ENCODE measurements at places on chromosomes 7 and 10.

- no peak for DNase-seq
These were observed 22.8 kb downstream of the CDK14 start for GRCh38 chr7:90618876-90619275.

- no peak for DNase-seq
These were observed 19.1 kb downstream of the A1CF start for GRCh38 chr10:50866317-50866716.

DNA sequence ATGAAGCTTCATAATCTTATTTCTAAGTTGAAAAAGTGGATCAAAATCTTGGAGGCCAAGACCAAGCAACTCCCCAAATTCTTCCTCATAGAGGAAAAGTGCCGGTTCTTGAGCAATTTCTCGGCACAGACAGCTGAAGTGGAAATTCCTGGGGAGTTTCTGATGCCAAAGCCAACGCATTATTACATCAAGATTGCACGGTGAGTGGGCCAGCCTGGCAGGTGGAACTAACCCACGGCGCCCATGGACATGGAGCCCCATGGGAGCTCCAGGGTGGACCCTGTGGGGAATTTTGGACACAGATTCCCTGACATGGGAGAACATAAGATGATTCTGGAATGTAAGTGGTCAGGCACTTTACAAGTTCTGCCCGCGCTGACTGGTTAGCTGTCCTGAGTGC, 125.9 kb downstream of the TRRAP start:
- DNase-seq: no peak

DNA sequence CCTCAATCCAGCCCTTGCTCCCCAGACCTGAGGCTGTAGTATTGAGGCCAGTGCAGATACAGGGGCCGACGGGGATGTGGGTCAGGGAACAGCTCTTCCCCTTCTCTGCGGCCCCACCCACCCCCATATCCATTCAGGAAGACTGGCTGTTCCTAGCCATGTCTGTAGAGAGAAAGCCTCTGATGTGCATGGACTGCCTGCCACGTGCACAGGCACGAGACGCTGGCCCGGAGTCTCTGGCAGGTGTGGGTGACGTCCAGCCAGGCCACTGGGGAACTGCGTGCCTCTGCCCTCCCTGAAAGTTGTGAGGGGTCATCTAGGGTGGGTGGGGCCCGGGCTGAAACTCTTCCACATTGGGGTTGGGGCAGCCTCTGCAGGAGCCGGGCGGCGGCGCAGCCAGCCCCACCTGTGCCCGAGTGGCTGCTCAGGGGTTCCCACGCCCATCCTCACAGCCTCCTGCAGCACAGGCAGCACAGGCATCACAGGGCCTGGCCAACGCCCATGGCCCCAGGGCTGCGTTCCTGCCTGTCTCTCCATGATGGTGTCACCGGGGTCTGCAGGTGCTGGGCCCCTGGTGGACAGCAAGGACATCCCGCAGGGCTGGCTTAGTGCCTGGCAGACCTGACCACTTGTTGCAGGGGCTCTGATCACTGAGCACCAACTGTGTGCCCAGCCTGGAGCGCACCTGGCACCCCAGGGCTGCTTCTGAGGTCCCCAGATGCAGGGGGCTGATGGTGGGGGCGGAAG, 27.5 kb downstream of the MICALL2 start:
- DNase-seq: no peak

All from Karpas-422 (cell line).